ENCODE measurements at places on chromosomes 12 and 14.

- DNase-seq: no peak
These were observed 3.3 kb downstream of the MTA1 start for GRCh38 chr14:105422695-105423487.

DNA sequence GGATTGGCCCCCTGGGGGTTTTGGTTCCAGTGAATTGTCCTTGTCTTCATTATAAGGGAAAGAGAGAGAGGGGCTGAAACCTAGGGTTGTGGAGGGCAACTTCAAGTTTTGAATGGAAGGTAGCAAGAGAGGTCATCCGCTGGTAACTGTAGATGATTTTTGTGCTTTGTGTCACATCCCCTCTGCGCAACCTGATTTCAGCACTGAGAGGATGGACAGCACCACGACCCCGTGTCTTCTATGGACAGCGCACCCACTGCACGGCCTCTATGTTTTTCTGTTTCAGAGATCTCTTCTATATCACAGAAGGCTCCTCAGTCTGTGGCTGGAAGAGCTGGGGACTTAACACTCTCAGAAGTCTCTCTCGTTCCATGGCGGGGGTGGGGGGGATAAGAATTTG is 127.0 kb upstream of the RPH3A start:
- DNase-seq: no peak

- DNase-seq: no peak
These were observed 283.6 kb downstream of the CACNA1C start for GRCh38 chr12:2336409-2336829.

DNA sequence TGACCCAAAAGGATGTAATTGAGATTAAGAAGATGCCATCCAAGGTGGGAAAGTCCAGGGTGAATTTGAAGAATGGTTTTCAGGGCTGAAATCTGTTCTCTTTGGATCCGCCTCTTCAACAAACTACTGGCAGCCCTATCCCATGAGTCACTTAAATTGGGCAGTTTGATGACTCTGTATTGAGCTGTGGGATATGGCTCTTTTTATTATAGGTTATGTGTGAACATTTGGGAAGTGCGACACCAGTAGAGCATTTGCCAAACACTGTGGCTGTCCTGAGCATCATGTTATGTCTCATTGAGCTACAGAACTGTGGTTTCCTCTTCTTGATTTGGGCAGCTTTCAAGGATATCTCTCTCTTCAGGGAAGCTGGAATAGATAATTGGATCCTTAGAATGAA is 22.3 kb downstream of the IFT43 start:
- no peak for DNase-seq

DNA sequence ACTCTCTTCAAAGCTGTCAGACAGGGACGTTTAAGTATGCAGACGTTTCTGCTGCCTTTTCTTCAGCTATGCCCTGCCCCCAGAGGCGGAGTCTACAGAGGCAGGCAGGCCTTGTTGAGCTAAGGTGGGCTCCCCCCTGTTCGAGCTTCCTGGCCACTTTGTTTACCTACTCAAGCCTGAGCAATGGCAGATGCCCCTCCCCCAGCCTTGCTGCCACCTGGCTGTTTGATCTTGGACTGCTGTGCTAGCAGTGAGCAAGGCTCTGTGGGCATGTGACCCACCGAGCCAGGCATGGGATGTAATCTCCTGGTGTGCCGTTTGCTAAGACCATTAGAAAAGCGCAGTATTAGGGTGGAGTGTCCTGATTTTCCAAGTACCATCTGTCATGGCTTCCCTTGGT is 900.4 kb upstream of the MDGA2 start:
- DNase-seq: no peak

DNA sequence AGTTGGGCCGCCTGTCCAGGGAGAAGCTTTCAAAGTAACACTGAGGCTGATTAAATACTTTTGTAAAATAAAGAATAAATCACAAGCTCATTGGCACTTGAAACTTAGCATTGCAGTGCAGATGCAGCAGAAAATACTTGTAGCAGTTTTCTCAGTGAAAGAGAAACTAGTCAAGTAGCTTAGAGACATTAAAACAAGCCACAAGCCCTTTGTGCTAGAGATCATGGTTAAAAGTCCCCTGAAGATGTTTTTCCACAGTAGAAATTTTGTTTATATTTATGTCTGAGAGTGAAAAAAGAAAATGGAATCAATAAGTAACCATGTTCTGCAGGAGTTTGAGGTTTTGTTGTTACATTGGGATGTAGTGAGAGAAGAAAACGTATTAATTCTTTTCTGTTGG is 5.9 kb downstream of the PSEN1 start:
- DNase-seq: peak; percentile 33

DNA sequence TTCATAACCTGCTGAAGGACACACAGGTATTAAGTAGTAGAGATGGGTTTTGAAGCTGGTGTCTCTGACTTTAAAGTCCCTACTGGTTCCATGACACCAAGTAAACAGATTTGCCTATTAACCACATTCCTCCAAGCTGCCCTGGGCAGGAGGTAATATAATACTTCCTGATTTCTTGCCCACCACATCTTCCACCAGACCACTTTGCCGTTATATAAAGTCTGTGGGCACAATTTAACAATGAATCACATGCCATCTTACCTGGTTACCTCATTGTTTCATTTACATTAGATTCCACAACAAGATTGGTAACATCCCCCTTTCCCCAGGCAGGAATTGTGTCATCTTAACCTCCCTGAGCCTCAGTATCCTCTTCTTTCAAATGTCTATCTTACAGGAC is 900 bp upstream of the LRRC23 start:
- no peak for DNase-seq

- no peak for DNase-seq
These were observed 213.2 kb downstream of the C12orf50 start for GRCh38 chr12:87815771-87816585.

- no peak for DNase-seq
These were observed 125.3 kb downstream of the FBXL14 start for GRCh38 chr12:1469070-1469469.

GRCh38 chr12:26466726-26467125 is 271.4 kb downstream of the SSPN start:
- DNase-seq: no peak

DNA sequence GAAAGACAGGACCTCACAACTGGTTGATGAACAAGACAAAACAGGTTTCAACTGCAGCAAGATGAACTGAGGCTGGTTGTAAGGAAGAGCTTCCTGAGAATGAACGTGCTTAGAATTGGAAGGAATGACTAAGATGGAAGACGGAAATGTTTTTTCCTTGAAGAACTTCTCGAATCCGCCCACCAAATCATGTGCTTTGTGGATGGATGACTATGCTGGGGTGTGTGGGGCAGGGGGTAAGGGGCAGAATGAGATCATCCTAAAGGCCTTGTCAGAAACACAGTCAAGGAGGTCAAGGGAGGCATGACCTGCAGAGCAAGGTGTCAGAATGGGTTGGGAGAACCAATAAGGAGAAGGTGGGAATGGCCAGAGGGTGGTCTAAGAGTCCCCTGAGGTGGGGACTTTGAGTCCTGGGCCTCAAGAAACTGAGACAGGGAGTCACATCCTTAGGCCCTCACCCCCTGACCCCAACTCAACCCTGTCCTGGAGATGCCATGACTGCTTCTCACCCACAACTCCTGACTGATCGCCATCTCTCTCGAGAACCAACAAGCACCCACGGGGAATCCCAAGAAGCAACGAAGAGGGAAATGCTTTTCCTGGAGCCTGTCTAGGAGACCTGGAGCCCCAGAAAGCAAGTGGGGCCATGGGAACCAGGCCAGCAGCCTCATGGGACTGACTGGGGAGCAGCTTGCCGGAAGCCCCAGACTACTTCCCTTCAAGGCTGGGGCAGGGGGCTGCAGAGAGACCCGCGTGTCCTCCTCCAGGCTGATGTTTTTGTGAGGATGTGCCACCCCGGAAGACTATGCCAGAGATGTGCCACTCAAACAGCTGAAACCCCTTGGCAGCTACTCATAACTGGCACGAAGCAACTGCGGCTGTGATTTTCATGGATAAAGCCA is 84.0 kb downstream of the ACTN1 start:
- DNase-seq: no peak

- DNase-seq: no peak
These were observed 26.2 kb downstream of the AVPR1A start for GRCh38 chr12:63124778-63125177.

GRCh38 chr12:57521525-57522010 is 1.1 kb upstream of the MBD6 start:
- no peak for DNase-seq

DNA sequence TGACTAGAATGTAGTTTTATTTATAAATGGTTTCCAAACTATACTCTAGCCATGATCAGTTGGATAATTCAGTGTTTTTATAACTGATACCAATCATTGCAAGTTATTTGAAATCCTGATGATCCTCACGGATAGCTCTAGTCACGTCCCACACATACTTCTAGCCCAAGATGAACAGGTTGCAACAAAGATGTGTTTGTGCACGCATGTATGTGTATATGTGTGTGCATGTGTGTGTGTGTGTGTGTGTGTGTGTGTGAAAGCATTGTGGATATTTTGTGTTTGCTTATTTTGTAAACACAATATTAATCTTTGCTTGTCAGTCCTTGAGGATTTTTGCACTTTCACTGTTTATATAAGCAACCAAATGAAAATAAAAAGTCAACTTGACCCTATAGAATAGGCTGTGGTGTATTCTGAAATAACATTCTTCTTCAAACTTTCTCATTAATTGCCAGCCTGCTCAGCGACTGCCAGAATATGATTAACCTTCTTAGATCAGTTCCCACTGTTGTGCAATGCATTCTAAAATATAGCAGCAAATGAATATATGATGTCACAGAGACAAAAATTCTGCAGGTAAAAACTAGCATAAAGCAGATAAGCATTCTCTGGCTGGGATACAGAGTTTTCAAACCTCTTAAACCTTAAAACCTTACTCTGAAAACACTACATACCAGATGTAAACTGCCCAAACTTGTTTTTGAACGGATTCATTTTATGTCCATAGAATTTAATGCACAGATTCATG is 48.8 kb upstream of the HIF1A start:
- no peak for DNase-seq

GRCh38 chr14:95647926-95648325 is 38.3 kb upstream of the TCL1B start:
- DNase-seq: no peak

DNA sequence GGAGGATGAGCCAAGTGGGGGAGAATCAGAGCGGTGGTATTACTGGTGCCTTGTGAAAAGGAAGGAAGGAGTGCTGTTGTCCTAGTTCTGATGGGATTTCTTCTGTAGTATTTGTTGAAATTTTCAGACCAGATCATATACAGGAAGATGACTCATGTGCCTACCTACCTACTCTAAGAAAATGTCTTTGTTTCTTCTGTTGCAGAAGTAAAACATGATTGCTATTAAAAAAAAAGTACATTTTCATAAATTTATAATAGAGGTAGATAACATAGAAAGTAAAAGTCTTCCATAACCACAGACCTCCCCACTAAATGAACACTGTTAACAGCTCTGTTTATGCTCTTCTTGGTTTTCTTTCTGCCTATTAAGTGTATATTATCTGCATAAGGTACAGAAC is 26.9 kb downstream of the SAMD4A start:
- no peak for DNase-seq

- no peak for DNase-seq
These were observed 1.6 kb upstream of the NFATC4 start for GRCh38 chr14:24366413-24366720.
